ENCODE measurements at places on chromosomes 4 and X. TPM values are rescaled to one million over a fixed set of nuclear protein-coding genes. Genes with fewer than 3 reads are reported as not detected.

FAM50A gene
- total RNA-seq: 61.9 TPM

DNA sequence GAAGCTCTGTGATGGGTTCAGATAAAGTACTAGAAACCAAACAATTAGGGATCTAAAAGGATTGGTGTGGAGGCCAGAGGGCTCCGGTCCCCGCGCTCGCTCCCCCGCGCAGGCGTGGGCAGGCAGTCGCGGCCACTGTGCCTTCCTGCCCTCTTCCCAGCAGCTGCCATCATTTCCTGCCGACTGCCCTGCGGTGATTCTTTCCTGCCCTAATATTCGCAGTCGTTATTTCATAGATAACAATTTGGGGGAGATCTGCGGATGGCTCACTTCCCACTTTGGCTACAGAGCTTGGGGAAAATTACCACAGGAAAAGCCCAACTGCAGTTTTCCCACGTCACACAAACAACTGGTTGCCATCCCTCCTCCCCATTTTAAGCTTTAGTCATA, 2.2 kb downstream of the GRIA2 start:
- peaks cover 1% of the 10 kb centered on the region for H3K4me1 ChIP-seq
- peaks cover 5% of the 10 kb centered on the region for H3K36me3 ChIP-seq
- peaks cover 21% of the 10 kb centered on the region for H3K27me3 ChIP-seq
- no peak overlapping the region for H3K4me3 ChIP-seq
- no peak for DNase-seq

- H3K27me3 ChIP-seq: peaks cover 20% of the 10 kb centered on the region
- no peaks in the 10 kb centered on the region for H3K36me3 ChIP-seq
- no peak overlapping the region for H3K27ac ChIP-seq
- peaks cover 9% of the 10 kb centered on the region for H3K4me1 ChIP-seq
Measured at GRCh38 chr4:87409420-87409939, 12.9 kb upstream of the NUDT9 start.

GABRE gene
- not detected for total RNA-seq

GRCh38 chr4:125421547-125421946, 106.8 kb downstream of the FAT4 start:
- DNase-seq: no peak
- no peaks in the 10 kb centered on the region for H3K27me3 ChIP-seq
- no peak overlapping the region for H3K27ac ChIP-seq
- H3K36me3 ChIP-seq: no peaks in the 10 kb centered on the region
- no peaks in the 10 kb centered on the region for H3K4me1 ChIP-seq

GRCh38 chr4:147985376-147985775, 253.5 kb downstream of the ARHGAP10 start:
- H3K27ac ChIP-seq: no peak overlapping the region
- H3K4me1 ChIP-seq: peaks cover 11% of the 10 kb centered on the region
- no peaks in the 10 kb centered on the region for H3K27me3 ChIP-seq

GRCh38 chr4:8428288-8429097, 12.0 kb downstream of the ACOX3 start:
- H3K4me3 ChIP-seq: peak overlapping the region; percentile 97
- H3K36me3 ChIP-seq: peaks cover 3% of the 10 kb centered on the region
- H3K4me1 ChIP-seq: peaks cover 27% of the 10 kb centered on the region
- peak overlapping the region; percentile 89 for H3K27ac ChIP-seq

ZNF330 gene
- total RNA-seq: 62.6 TPM

DNA sequence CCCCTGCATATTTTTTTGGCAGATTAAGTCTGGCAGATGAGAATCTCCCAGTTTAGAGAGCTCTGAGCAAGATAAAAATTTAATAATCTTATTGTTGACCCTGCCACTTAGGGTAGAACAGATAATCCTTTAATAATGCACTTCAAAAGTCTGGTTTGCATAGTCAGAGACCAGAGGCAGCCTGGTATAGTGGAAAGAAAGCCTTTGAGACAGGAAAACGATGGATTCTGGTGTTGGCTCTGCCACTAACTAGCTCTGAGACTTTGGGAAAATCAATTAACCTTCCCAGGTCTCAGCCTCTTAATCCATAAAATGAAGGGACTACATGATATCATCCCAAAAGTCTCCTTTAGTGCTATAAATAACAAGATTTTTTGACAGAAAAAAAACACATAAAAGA, 824.5 kb downstream of the STIM2 start:
- H3K4me3 ChIP-seq: no peak overlapping the region
- H3K27me3 ChIP-seq: no peaks in the 10 kb centered on the region
- no peak for DNase-seq

RPGR gene
- total RNA-seq: 8.3 TPM

DNA sequence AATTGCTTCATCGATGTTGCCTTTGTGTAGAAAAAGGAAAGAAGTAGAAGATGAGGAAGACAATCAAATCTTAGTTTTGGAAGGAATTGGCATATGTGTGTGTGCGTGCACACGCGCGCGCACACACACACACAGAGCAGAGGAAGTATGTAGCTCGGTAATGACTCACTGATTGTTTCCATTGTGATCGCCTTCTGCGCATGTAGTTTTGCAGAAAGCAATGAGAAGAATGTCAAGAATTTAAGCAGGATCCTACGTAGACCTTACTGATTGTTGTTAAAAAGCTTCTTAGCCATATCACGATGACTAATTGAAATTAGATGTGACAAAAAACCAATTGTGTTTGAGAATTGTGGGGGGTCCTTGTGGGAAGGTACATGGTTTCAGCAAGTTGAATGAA, 12.8 kb upstream of the LIMCH1 start:
- H3K4me3 ChIP-seq: no peak overlapping the region
- no peaks in the 10 kb centered on the region for H3K27me3 ChIP-seq
- no peak for DNase-seq
- H3K27ac ChIP-seq: no peak overlapping the region

SLC25A6 gene
- total RNA-seq: 399 TPM

DNA sequence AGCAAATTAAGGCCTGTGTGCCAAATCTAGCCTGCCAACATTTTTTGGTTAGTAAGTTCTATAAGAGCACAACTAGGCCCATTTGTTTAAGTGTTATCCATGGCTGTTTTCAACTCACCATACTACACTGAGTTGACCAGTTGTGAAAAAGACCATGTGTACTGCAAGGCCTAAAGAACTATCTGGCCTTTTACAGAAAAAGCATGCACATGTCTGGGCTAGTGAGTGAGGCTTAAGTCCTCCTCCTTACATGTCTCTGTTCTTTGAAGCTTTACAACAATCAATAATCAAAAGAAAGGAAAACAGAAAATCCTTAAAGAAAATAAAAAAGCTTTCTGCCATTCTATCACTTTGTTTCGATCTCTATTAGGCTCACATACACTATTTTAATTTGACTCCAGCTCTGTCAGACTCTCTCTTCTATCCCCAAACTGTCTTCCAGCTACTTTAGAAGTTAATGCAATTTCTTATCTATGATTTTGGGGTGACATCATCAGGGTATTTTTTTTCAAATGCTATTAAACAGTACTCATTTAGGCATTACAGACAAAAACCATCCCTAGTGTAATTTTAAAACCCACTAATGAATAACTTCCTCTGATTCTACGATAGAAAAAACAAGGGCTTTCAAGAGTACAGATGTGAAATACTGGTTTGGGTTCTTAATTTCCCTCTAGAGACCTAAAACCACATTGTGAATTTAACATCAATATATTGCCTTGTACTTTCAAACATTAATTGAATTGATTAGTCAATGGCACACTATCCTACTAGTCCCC, 161.8 kb downstream of the MAB21L2 start:
- H3K4me3 ChIP-seq: no peak overlapping the region
- no peaks in the 10 kb centered on the region for H3K27me3 ChIP-seq
- peaks cover 16% of the 10 kb centered on the region for H3K36me3 ChIP-seq

DNA sequence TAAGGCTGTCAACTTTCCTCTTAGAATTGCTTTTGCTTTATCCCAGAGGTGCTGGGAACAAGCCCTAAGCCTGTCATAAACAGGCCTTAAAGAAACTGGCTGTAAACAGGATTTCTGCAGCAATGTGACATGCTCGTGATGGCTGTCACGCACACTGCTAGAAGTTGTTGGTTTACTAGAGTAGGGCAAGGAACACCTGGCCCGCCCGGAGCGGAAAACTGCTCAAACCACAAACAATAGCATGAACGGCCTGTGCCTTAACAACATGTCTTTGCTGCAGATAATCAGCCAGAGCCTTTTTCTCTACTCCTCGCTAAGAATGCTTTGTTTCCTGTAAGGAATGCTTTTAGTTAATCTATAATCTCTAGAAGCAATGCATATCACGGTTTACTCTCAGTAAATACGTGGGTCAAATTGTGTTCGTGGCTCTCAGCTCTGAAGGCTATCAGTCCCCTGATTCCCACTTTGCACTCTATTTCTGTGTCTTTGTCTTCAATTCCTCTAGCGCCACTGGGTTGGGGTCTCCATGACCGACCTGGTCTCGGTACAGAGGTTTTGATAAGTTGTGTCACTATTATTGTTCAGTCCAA, 318.3 kb downstream of the GLUD2 start:
- no peak overlapping the region for H3K27ac ChIP-seq
- H3K4me3 ChIP-seq: no peak overlapping the region
- no peaks in the 10 kb centered on the region for H3K4me1 ChIP-seq
- H3K27me3 ChIP-seq: no peaks in the 10 kb centered on the region
- DNase-seq: no peak
- no peaks in the 10 kb centered on the region for H3K36me3 ChIP-seq

DNA sequence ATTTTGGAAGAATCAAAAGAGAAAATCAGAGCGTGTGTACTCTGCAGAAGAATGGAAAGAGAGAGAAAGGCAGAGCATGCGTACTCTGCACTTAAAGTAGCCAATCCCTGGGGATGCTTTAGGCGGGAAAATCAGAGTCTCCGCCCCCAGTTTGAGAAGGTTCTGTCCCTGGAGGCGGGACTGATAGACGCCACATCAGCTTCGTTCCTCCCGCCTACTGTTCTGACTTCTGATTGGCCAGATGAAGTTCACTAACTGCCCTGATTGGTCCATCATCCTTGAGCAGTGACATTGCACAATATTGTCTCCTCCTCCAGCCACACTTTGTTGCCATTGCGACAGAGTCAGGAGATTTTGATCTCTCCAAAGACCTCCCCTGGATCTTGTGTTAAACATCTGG, 23.8 kb downstream of the SSX1 start:
- no peaks in the 10 kb centered on the region for H3K36me3 ChIP-seq
- no peaks in the 10 kb centered on the region for H3K4me1 ChIP-seq
- no peak overlapping the region for H3K4me3 ChIP-seq
- H3K27ac ChIP-seq: no peak overlapping the region
- no peak for DNase-seq

- H3K27me3 ChIP-seq: peaks cover 28% of the 10 kb centered on the region
- H3K36me3 ChIP-seq: no peaks in the 10 kb centered on the region
- H3K27ac ChIP-seq: no peak overlapping the region
Measured at GRCh38 chr4:183967266-183967665, 62.2 kb downstream of the STOX2 start.

VEGFC gene
- not detected for total RNA-seq

DNA sequence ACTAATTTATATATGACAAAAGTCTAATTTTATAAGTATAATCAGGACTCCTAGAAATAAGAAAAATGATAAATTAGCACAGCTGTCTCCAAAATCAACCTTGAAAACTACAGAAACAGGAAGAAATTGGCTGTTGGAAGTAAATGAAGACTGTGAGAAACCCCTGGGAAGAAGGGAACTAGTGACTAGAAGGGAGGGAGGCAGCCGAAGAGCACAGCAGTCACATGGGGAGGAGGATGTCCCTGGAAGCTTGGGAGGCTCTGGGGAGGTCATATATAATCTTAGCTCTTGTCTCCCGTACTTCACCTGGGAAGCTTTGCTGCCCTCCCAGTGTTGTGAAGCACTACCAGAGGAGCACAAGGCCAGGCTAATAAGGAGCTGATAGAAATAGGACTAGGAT, 8.9 kb upstream of the TMA16 start:
- no peaks in the 10 kb centered on the region for H3K36me3 ChIP-seq
- no peak overlapping the region for H3K27ac ChIP-seq
- no peak overlapping the region for H3K4me3 ChIP-seq
- DNase-seq: no peak
- H3K27me3 ChIP-seq: peaks cover 6% of the 10 kb centered on the region

GRCh38 chrX:29487214-29487613, 728.1 kb upstream of the MAGEB2 start:
- no peak overlapping the region for H3K27ac ChIP-seq
- DNase-seq: no peak
- H3K4me3 ChIP-seq: no peak overlapping the region
- no peaks in the 10 kb centered on the region for H3K27me3 ChIP-seq
- no peaks in the 10 kb centered on the region for H3K36me3 ChIP-seq
- no peaks in the 10 kb centered on the region for H3K4me1 ChIP-seq

- H3K4me3 ChIP-seq: no peak overlapping the region
- H3K36me3 ChIP-seq: peaks cover 14% of the 10 kb centered on the region
- no peak overlapping the region for H3K27ac ChIP-seq
- H3K4me1 ChIP-seq: peaks cover 2% of the 10 kb centered on the region
- H3K27me3 ChIP-seq: no peaks in the 10 kb centered on the region
- DNase-seq: no peak
Measured at GRCh38 chr4:139501927-139502899, 48.3 kb downstream of the RAB33B start.

GRCh38 chr4:104756837-104757236, 262.1 kb upstream of the CXXC4 start:
- no peaks in the 10 kb centered on the region for H3K36me3 ChIP-seq
- no peaks in the 10 kb centered on the region for H3K27me3 ChIP-seq
- no peak overlapping the region for H3K27ac ChIP-seq
- no peak overlapping the region for H3K4me3 ChIP-seq

ETDB gene
- total RNA-seq: not detected

All from activated CD4-positive, alpha-beta memory T cell treated with anti-CD3 and anti-CD28 coated beads for 36 hours (primary cell).